ENCODE measurements at places on chromosomes 5 and 9.

- DNase-seq: no peak
Observed at GRCh38 chr5:149294872-149295829, 23.5 kb downstream of the AFAP1L1 start.

DNA sequence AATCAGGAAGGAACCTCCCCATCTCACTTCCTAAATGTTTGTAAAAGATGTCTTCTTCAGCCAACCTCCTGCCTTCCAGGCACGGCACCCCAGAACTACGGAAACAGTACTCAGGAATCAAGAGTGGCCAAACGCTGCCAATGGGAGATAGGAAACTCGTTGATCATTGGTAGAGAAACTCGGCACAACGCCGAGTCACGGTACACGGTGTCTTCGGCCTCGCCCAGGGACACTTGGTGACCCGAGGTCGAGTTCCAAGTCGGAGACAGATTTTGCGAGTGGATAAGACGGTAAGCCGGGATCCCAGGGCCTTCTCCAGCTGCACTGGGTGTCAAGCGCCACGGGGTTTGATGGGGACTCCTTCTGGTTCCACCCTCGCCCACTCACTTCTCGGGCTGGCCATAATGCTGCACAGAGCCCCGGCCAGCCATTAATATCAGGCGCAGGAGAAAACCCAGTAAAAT is 343 bp downstream of the KIAA0825 start:
- no peak for DNase-seq

DNA sequence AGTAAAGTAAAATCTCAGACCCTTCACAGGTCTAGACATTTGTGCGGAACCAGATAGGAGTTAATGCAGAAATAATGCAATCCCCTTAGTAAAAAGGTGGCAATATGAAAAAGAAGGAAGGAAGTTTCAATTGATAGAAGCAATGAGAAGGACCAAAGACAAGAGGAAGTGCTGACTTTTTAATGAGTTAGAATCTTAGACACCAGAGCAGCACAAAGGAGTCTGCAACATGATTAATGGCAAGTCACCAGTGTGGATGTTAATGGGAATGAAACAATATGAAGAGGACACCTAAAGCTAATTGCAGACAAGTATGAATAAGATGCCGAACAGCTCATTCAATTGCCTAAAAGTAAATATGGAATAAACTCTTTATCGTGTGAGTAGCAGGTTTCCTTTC is 50.9 kb downstream of the MEGF9 start:
- no peak for DNase-seq

DNA sequence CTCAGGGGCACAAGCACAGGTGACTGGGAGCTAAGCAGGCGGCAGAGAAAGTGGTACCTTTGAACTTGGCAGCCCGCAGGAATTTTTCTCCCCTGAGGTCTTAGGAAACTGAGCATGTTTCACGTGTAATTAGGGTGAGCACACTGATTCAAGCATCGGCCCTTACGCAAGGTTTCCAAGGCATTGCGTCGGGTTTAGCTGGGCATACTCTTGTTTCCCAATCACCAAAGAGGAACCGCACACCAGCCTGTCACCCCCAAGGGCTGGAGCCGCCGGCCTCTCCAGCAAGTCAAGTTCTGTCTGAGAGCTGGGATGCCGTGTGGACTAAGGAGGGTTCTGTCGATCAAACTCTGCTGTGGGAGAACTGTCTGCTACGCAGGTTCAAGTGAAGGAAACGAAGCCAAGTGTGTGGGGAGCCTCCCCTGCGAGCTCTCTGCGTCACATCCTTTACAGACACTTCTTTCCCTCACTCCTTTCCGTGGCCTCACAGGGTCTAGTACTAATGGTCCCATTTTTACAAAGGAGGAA is 53.0 kb downstream of the ERGIC1 start:
- no peak for DNase-seq

DNA sequence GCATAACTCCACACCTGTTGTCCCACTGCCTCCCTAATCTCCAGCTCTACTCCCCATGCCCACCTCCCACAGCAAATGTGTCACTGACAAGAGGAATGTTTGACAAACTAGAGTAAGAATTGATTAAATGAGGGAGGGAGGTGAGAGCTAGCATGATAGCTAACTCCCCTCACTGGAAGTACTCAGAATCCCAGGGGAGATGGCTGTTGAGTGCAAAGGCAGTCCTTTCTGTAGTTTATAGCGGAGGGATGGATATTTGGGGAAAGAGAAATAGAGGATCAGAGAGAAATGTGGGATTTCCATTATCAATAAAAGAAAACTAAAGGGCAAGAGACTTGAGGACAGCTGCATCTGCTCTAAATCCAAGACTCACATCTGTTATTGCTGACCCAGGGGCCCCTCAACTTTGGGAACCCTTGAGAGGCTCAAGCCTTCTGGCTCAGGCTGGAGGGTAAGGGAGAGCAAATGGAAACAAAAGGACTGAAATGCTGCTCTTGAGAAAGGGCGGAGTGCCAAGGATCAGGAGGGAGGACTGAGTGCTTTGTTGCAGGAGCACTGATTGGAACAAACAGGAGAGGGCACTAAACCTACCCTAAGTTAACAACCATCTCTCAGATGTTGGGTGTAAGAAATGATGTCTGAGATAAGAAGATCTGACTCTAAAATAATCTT is 372.1 kb downstream of the NTRK2 start:
- no peak for DNase-seq

DNA sequence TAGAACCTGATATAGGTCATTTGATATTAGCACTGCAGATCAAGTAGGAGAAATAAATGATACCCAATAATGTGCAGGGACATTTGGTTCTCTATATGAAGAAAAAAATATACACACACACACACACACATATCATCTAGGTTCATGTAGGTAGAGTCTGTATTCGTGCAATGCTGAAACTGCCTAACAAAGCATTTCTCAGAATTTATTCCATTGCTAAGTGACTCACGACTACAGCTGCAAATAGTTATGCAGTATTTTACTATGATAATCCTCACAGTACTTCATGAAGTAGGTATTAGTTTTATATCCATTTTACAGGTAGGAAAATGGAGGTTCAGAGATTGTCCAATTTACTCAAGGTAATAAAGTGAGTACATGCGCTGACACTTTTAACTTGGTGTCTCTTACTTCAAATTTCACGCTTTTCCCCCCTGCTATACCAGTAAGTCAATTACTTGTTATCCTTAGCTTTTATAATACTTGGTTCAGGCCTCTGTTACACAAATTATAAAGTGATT is 2.4 kb downstream of the GIN1 start:
- no peak for DNase-seq
